ENCODE measurements at places on chromosomes 12 and 14. TPM values are rescaled to one million over a fixed set of nuclear protein-coding genes. Genes with fewer than 3 reads are reported as not detected.

The NIN gene
- polyA plus RNA-seq: 18.8 TPM

The CCDC197 gene
- not detected for polyA plus RNA-seq

The CLEC6A gene
- not detected for polyA plus RNA-seq

The ORMDL2 gene
- 135 TPM for polyA plus RNA-seq

The DDX11 gene
- 3.1 TPM for polyA plus RNA-seq

The TAS2R43 gene
- polyA plus RNA-seq: not detected
